Fibroblast of skin of back (primary cell): ENCODE measurements at places on chromosomes 7 and 10.

DNA sequence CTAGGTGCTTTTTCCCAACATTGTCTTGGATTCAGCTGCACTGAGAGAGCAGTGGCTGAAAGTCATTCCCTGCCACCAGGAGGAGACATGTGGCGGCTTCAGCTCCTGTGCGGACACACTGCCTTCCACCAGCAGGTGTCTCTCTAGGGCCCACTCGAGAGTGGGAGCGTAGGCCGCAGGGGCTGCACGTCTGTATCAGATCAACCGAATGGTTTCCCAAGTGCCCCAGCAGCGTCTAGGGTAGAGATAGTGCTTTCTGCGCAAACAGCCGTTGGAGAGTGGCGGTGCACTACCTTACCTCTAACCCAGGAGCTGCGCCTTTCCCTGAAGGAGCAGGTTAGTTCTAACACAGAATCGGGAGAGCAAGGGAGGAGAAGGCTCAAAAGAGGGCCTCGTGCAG is 31.7 kb downstream of the PAPOLB start:
- peak; percentile 63 for DNase-seq

- DNase-seq = no peak
Measured at GRCh38 chr7:148790131-148790726, 91.5 kb downstream of the CUL1 start.

- DNase-seq = no peak
Measured at GRCh38 chr7:78450706-78451105, 652.1 kb downstream of the PHTF2 start.

DNA sequence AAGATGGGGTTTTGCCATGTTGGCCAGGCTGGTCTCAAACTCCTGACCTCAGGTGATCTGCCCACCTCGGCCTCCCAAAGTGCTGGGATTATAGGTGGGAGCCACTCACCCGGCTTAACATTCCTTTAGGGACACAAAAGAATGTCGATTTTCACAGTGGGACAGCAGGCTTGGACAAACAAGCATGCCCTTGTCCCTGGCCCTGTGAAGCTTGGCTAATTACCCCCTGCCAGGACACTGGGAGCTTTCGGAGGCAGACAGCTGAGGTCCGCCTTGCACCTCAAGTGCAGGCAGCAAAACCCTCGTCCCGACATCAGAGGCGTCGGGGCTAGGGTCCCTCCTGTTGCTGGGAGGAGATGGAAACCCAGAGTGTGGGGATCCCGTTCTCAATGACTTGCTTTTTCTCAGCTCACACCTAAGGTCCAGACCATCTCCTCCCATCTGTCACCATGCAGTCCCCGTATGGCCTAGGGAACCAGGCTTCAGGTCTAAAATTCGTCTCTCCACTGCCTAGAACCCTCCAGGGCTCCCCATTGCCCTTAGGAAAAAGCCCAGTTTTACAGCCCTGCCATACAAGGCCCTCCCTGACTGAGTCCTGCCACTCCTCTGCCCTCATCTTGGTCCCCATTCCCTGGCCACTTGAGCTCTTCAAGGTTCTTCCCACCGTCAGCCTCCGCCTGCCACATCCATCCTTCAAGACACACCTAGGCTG is 6.3 kb upstream of the CLIP2 start:
- DNase-seq = no peak

- peak; percentile 52 for DNase-seq
Measured at GRCh38 chr10:25725917-25726716, 207.9 kb upstream of the MYO3A start.

GRCh38 chr7:150986099-150986512 is 4.7 kb upstream of the NOS3 start:
- DNase-seq = peak; percentile 45

DNA sequence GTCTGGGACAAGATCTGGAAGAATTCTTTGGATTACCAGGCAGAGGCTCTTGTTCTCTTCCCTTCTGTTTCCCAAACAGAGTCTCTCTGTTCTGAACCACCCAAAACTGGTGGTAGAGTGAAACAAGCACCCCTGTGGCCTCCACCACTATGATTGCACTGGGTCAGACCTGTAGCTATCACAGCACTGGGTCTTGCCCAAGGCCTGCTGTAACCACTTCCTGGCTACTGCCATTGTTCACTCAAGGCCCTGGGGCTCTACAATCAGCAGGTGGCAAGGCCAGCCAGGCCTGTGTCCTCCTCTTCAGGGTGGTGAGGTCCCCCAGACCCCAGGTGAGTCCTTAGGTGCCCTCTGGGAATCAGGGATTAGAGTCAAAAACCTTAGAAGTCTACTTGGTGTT is 4.1 kb upstream of the LRRC17 start:
- DNase-seq = no peak

- DNase-seq = no peak
Measured at GRCh38 chr10:121428867-121429266, 169.4 kb downstream of the FGFR2 start.

DNA sequence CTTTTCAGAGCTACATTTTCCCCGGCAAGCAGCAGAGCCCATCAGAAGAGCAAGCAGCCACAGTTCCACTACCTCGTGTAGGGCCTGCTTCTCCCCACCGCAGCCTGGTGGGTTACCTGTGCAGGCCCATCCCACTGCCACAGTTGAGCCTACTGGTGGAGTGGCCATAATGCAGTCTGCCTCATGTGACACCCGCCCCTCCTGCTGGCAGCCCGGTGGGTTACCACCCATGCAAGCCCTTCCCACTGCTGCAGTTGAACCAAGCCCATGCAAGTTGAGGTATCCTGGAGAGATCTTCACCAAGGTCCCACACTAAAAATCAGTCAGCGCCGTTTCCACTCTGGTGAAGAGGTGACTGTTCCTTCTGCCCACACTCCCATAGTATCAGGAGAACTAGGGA is 32.1 kb upstream of the CNNM1 start:
- no peak for DNase-seq

GRCh38 chr7:98038731-98039130 is 48.7 kb upstream of the OCM2 start:
- DNase-seq = no peak

- no peak for DNase-seq
Measured at GRCh38 chr10:69656742-69657269, 26.8 kb downstream of the FAM241B start.

- no peak for DNase-seq
Measured at GRCh38 chr7:136256491-136256890, 279.3 kb upstream of the MTPN start.

DNA sequence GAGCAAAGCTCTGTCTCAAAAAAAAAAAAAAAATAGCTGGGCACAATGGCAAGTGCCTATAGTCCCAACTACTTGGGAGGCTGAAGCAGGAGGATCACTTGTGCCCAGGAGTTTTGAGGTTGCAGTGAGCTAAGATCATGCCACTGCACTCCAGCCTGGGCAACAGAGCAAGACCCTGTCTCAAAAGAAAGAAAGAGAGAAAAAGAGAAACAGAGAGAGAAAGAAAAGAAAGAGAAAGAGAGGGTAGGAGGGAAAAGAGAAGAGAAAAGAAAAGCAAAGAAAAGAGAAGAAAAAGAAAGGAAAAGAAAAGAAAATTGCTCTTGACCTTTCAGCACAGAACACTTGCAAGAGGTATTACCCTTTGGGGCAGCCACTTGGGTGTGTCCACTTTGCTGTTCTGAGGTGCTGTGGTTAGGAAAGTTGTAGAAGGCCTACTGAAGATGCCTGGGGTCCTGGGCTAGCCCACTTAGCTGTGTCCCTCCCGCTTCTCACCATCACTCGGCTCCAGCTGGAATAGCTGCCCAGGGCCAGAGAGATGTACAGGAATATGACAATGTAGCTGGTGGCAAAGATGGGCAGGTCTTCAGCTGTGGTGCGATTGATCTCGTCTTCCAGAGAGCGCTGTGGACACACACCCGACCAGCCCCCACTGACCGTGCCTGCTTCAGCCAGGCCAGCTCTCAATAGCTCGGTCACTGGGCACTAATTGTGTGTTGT is 5.6 kb downstream of the NPC1L1 start:
- DNase-seq = no peak

DNA sequence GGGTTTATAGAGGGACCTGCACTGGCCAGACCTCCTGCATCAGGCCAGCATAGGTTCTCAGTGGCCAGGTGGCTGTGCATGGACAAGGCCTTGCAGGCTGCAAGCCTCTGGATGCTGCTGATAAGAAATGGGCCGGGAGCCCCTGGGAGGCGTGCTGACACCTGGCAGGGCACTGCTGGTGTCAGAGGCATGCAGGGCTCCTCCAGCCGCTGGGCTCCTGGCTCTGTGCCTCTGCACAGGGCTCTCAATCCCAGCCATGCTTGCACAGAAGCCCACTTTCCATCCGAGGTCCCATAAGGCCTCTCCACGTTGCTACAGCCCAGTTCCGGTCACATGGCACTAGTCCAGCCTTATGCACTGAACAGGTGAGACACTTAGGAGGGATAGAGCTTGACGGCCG is 27.3 kb downstream of the ANTXRL start:
- DNase-seq = no peak

DNA sequence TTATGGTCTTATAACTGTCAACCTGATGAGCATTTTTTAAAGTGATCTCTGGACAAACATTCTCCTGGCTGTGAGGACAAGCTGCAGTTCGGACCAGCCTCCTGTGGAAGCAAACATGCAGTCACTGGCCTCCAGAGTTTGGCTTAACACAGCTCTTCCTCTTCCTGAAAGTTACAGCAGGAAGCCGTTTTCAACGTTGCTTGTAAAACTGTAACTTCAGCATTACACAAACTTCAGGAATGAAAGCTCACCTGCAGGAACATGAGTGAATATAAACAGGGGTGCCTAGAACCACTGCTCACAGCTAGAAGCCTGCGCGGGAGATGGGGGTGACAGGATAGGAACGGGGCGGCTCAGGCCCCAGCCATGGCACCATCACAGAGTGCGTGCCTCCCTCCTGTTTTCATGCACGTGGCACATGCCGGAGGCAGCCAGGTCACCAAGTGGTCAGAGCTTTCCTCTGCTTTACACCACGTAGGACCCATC is 292.9 kb upstream of the PITRM1 start:
- no peak for DNase-seq

- DNase-seq = peak; percentile 67
Measured at GRCh38 chr10:11823122-11823988, at the start of gene PROSER2. Gene PROSER2 (plus strand): TSS chr10:11823356. CDS start chr10:11852078, 28,722 bp downstream.

DNA sequence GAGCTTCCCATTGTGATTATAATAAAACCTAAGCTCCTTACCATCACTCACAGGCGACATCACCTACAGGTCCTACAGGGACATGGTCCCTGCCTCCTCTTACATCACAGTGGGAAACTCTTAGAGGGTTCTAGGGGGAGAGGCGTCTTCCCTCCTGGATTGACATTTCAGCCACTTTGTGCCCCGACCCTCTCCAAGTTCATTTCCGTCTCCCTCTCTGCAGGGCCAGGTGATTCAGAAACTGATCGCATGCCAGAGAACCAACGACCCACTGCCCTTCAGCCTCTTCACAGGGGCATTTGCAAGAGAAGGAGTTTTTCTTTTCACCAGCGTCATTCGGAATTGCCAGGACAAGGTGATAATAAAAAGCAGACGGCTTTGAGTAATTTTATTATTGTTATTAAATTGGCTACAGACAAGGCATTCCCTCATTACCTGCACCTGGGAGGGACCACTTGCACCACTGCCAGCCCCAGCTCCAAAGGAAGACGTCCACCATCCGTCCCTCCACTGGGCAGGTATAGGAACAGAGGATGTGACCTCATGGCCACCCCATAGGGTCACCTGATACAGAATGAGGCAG is 85.8 kb upstream of the CUX1 start:
- DNase-seq = no peak

DNA sequence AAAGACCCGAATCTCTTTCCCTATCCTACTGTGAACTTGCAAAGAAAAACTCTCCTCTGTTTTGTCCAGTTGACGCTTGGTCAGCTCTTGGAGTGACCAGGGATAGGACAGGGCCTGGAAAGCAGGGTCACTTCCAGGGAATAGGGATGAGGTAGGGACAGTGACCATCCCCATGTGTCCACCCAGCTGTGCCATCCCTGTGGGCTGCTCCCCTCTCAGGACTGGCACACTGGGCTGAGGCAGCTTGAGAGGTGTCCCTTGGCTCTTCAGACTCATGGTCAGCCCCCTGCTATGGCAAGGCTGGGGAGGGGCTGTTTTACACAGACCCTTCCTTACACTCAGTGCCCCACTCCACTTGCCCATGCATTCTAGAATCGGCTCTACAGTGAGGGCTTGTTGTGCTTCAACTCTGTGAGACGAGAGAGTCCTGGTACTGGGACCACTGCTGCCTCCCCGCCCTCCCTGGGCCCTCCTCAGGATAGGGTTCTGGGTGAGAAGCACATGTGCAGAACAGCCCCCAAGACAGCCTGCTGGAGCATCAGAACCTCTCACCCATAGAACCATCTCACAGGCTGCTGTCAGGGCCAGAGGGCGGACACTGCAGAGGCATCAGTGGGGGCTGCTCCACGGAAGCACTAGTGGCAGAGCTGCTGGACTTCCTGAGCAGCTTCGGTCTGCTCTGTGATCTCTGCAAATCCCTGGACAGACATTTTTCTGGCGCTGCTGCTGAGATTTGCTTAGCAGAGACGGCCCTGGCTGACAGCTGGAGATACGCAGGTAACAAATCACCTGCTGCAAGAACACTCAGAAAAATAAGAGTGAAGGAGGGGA is 202.8 kb upstream of the CXCL12 start:
- no peak for DNase-seq

- DNase-seq = peak; percentile 29
Measured at GRCh38 chr7:101817471-101818286, at the start of gene CUX1. Gene CUX1 (plus strand): TSS chr7:101817626. CDS start chr7:101817640, 14 bp downstream.

- no peak for DNase-seq
Measured at GRCh38 chr10:114810926-114811325, 10.7 kb upstream of the FHIP2A start.

DNA sequence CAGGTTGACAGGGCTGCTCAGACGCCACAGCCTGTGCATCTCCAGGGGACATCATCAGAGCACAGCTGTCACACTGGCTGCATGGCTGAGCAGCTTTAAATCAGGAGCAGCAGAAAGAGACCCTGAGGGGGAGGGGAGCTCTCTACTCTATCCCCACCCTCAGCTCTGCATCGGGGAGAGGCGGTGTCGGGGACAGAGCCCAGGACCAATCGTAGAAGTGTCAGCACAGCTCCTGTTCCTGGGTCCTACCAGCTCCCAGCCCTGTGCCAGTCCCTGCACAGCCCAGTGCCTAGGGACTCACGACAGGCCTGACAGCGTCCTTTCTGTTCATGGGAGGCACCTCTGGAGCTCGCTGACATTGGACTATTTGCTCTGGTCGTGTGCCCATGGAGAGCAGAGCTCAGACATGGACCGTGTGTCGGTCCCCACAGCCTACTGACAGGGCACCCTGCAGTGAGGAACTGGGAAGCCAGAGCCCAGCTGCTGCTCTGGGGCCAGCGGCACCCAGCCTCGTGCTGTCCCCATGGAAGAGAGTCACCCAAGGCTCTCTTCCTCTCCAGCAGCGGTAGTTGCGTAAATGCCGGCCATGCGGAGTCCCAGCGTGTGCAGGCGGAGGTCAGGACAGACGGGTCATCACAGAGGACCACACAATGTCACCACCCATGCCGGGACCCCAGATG is 20.4 kb upstream of the ANTXRL start:
- DNase-seq = no peak
